NCI-H460 (cell line): ENCODE measurements at places on chromosomes 5 and 9. TPM values are rescaled to one million over a fixed set of nuclear protein-coding genes. Genes with fewer than 3 reads are reported as not detected.

GRCh38 chr9:134189470-134190231, 25.3 kb upstream of the RNU6ATAC start:
- no peak for DNase-seq

The RABGAP1 gene
- total RNA-seq = 16.7 and 21.4 TPM in 2 replicates

The CACNA1B gene
- total RNA-seq = not detected in 2 replicates

DNA sequence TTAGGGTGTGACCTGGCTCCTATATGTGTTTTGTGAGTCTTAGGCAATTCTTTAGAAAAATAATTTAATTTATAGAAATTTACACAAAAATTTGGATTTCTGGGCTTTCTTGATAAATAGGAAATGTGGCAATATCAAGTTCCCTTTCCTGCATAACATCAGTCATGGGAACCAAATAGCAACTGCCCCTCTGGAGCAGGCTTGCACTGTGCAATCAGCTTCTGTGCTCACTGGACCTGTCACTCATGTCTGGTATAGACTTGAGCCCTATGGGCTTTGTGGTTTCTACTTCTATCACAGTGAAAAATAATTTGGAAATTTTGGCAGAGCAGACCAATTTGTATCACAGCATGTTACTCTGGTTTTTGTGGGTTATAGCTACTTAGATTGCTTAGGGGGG, 131.7 kb downstream of the ADGRV1 start:
- DNase-seq = no peak

DNA sequence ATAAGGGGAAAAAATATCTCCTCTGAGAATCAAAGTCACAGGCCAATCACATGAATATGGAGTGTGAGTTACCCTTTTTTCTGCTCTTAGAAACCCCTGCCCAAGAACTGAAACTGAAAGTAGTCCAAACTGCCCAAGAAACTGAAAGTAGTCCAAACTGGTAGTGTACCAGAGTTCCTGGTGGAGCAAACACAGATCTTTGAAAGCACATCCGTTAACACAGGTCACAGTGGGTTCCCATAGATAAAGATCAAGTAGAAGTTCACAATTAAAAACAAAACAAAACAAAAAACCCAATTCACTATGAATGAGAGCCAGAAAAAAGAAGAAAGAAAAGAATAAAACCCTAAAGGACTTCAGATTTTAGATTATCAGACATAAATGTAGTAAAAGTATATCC, 332.4 kb upstream of the EFNA5 start:
- peak; percentile 7 for DNase-seq

The SHOC1 gene
- total RNA-seq = not detected in 2 replicates

- no peak for DNase-seq
Observed at GRCh38 chr5:7246287-7246686, 149.7 kb upstream of the ADCY2 start.

DNA sequence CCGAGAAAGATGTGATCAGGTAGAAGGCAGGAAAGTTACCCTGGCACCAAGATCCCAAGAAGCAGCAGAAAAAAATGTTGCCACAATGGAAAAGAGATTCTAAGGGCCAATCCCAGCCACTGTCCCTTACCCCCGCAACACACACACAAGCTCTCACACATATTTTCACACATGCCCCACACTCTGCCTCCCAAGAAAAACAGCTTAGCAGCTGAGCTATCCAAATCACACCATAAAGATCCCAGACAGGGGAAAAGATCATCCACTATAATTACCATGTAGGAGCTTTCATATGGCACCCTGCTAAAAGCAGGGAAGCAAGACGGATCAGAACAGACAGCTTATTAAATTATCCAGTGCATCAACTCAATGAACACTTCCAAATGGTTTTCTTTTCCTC, 143.4 kb downstream of the FAM114A2 start:
- no peak for DNase-seq

The SHISAL2B gene
- total RNA-seq = not detected in 2 replicates

GRCh38 chr5:43298443-43298842, 14.8 kb downstream of the HMGCS1 start:
- DNase-seq = no peak

DNA sequence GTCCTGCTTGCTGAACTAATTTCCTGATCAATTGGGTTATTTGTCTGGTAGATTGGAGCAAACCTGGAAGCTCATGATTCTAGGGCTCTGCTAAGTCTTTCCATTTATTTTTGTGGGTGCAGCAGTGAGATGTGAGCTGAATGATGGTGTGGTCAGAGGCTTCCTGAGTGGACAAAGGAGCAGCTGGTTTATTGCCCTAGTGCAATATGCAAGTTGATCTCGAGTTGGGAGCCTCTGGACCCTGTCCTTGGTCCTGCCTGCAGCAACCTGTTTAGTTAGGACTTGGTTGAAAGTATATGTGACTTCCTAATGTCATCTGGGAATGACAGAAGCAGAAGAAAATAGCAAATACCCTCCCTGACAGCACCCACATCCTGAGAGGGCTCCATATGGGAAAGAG, 4.2 kb upstream of the UNC5A start:
- DNase-seq = no peak

DNA sequence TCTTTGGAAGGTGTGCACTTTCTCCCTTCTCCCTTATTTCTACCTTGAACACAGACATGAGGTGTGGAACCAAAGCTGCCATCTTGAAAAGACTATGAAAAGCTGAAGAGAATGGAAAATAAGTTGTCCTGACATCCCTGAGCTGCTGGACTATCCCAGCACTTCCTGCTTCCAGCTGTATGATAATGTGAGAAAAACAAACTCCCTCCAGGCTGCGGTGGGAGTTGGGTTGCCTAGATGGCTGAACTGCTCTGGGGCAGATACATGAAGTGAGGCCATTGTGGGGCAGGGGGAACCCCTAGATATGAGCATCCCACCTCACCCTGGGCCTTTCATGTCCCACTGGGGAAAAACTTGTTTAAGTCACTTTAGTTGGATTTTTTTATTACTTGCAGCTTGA, 82.4 kb downstream of the BOD1 start:
- DNase-seq = no peak

- peak; percentile 19 for DNase-seq
Observed at GRCh38 chr5:71830681-71831539, 111.8 kb downstream of the CARTPT start.

- no peak for DNase-seq
Observed at GRCh38 chr5:44891116-44891515, 82.4 kb downstream of the MRPS30 start.

The IFNE gene
- total RNA-seq = 0.38 and 0.87 TPM in 2 replicates

The FGFR4 gene
- total RNA-seq = 2.1 and 2.4 TPM in 2 replicates

The PCDHB6 gene
- total RNA-seq = not detected in 2 replicates

The SOHLH1 gene
- total RNA-seq = not detected in 2 replicates

The CARD9 gene
- total RNA-seq = 0.22 and 0.32 TPM in 2 replicates

The COL23A1 gene
- 0.06 TPM in 1 of 2 replicates, not detected in the other for total RNA-seq

DNA sequence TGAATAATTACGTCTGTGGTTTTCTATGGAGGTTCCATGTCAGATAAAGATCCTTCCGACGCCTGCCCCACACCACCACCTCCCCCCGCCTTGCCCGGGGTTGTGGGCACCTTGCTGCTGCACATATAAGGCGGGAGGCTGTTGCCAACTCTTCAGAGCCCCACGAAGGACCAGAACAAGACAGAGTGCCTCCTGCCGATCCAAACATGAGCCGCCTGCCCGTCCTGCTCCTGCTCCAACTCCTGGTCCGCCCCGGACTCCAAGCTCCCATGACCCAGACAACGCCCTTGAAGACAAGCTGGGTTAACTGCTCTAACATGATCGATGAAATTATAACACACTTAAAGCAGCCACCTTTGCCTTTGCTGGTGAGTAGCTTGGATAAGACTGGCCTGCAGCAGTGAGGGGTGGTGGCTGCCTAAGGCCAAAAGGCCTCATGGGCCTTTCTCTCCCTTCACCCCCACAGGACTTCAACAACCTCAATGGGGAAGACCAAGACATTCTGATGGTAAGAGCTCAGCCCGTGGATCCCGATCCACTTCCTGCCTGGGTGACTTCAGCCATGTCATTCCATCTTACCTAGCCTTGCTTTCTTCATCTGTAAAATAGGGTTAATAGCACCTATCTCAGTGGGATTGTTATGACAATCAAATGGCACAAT, at the start of gene IL3:
TSS of gene IL3 (plus strand) at position 155 of the 661 bp plus-strand sequence. CDS start at position 207, 52 bp downstream.
- DNase-seq = no peak

The PCDHGB5 gene
- 0.72 and 1.6 TPM in 2 replicates for total RNA-seq

DNA sequence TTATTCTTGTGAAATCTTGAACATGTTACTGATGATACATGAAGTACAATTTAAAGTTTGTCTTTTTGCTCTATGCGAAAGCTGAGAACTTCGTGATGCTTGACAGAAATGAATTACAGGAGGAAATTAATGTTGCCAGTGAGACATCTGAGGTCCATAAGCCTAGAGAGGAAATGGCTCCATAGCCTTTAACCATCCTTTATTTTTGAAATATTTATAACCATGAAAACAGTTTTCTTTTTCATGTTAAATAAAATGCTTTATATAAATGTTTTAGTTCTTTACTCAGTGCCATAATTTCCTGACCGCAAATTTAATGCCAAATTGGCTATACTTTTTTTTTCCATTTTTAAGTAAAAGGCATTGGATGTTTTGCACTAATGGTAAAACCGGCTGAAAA, 29.1 kb downstream of the F2RL2 start:
- no peak for DNase-seq

- no peak for DNase-seq
Observed at GRCh38 chr5:111384220-111384619, 128.1 kb downstream of the STARD4 start.

DNA sequence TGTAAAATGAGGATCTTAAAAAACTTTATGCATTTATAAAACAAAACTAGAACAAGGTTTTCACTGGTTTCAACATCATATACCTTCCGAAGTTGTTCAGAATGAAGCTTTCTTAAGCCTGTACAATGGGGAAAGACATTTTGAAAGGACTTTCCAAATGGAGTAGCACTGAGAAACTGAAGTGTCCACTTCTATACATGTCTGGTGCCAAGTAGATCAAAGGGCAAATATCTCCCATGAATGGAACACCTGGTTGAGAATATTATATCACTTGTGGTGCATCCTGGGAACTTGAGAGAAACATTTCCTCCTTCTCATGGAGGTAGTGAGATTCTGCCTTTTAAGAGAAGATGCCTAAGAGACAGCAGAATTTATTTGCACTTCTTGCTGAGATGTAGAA, 182.1 kb upstream of the ACTBL2 start:
- no peak for DNase-seq

The PCDHB5 gene
- total RNA-seq = 0.07 TPM in 1 of 2 replicates, not detected in the other

The OR1Q1 gene
- total RNA-seq = not detected in 2 replicates

GRCh38 chr9:72996684-72997314, 43.9 kb upstream of the ALDH1A1 start:
- no peak for DNase-seq

The CWC27 gene
- 28.4 and 33.5 TPM in 2 replicates for total RNA-seq

The IFNK gene
- total RNA-seq = not detected in 2 replicates

DNA sequence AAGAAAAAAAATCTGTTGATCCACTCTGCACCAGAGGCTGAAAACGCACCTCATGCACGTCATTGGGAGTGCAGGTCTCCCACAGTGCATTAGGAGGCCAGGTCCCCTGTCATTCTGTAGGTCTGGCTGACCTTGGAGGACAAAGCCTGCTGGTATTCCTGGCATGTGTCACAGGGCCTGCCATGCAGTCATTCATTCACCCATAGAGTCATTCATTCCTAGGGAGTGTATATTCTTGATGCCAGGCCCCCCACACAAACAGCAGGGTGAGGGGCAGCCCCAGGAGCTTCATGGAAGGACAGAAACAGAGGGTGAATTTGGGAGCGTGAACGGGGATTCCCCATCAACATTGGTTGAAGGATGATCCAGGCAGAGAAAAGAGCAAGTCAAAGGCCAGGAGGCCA, 2.2 kb downstream of the GBGT1 start:
- no peak for DNase-seq

DNA sequence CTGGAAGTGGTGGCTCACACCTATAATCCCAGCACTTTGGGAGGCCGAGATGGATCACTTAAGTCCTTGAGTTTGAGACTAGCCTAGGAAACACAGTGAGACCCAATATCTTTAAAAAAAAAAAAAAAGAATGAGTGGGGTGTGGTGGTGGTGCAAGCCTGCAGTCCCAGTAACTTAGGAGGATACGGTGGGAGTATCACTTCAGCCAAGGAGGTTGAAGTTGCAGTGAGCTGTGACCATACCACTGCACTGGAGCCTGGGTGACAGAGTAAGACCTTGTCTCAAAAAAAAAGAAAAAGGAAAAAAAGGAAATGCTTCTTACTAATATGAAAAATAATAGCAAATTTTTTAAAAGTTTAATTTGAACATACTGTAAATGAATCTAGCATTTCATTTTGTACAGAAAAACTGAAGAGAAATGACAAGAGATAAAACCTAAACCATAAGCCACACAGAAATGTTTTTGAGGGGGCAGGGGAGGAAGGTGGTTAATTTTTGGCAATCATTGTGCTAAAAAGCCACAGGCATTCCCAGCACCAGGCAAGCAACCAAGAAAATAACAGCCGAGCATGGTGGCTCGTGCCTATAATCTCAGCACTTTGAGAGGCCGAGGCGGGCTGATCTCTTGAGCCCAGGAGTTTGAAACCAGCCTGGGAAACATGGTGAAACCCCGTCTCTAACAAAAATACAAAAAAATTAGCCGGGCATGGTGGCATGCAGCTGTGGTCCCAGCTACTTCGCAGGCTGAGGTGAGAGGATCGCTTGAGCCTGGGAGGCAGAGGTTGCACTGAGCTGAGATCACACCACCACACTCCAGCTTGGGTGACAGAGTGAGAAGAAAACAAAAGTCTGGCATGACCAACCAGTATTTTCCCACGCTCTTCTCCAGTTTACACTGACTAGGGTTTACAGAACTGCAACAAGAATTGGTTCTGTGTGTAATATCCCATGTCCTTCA, 114.5 kb upstream of the NR5A1 start:
- no peak for DNase-seq

GRCh38 chr9:27545471-27545870, 15.9 kb upstream of the MOB3B start:
- DNase-seq = no peak

GRCh38 chr5:67732471-67732870, 483.1 kb upstream of the PIK3R1 start:
- DNase-seq = no peak

The CDKN2A gene
- total RNA-seq = not detected in 2 replicates
